ENCODE measurements at places on chromosomes 16 and 17. TPM values are rescaled to one million over a fixed set of nuclear protein-coding genes. Genes with fewer than 3 reads are reported as not detected.

The SBK1 gene
- total RNA-seq: 5.8 TPM

The GUCY2D gene
- total RNA-seq: 1.8 TPM

The WFDC1 gene
- total RNA-seq: 80.8 TPM

The CHD3 gene
- total RNA-seq: 196 TPM

The GPRC5C gene
- 66.3 TPM for total RNA-seq

The MYO15A gene
- 0.32 TPM for total RNA-seq

The PPP1R27 gene
- not detected for total RNA-seq

The SCNN1G gene
- 11.1 TPM for total RNA-seq

The NUDT16L1 gene
- total RNA-seq: 57.4 TPM

DNA sequence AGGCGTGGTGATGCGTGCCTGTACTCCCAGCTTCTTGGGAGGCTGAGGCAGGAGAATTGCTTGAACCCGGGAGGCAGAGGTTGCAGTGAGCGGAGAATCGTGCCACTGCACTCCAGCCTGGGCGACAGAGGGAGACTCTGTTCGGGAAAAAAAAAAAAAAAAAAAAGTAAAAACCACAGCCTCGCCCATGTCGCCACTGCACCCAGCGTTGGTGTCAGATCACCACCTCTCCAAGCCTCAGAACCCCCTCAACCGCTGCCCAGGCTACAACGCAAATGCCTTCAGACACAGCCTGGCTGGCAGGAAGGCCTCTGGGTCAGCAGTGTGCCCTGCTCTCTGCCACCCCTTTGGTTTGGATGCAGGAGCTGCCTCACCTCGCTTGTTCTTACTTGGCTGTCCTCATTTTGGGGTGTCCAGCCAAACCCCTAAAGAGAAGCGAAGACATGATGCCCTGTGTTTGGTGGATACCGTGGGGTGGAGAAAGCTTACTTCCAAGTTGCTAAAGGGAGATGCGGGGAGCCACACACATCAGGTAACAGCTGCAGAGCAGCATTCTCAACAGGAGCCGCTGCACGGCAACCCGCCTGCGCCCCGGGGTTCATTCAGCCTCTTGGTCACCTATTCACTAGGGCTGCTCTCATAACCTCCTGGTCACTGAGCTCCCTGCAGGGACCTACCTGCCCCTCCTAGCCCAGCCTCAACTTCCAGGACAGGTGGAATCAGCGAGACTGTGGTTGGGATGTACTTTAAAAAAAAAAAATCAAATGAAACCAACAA is 13.0 kb upstream of the CYTH1 start:
- DNase-seq: no peak
- peaks cover 7% of the 10 kb centered on the region for H3K36me3 ChIP-seq
- H3K27me3 ChIP-seq: no peaks in the 10 kb centered on the region
- H3K27ac ChIP-seq: peak overlapping the region; percentile 74
- H3K4me1 ChIP-seq: peaks cover 12% of the 10 kb centered on the region
- no peak overlapping the region for H3K4me3 ChIP-seq

DNA sequence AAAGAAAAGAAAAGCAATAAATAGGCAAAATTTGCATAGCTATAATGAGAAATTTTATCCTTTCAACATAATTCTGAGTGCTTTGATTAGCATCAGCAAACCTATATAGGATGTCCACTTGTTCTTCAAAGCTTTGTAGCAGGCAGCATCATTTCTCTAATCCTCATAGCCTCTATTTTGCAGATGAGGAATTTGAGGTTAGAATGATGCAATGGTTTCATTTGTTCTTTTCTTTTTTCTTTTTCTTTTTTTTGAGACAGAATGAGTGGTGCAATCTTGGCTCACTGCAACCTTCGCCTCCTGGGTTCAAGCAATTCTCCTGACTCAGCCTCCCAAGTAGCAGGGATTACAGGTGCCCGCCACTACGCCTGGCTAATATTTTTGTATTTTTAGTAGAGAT is 594.4 kb downstream of the TOX3 start:
- H3K27ac ChIP-seq: peak overlapping the region; percentile 23
- H3K4me3 ChIP-seq: no peak overlapping the region
- DNase-seq: no peak
- H3K27me3 ChIP-seq: no peaks in the 10 kb centered on the region
- no peaks in the 10 kb centered on the region for H3K36me3 ChIP-seq

GRCh38 chr17:67443931-67444595 is 67.0 kb downstream of the PITPNC1 start:
- peak overlapping the region; percentile 24 for H3K27ac ChIP-seq
- H3K27me3 ChIP-seq: no peaks in the 10 kb centered on the region
- no peaks in the 10 kb centered on the region for H3K4me1 ChIP-seq
- no peaks in the 10 kb centered on the region for H3K36me3 ChIP-seq
- no peak overlapping the region for H3K4me3 ChIP-seq

GRCh38 chr16:23286131-23286532 is 16.0 kb upstream of the SCNN1B start:
- H3K4me3 ChIP-seq: no peak overlapping the region
- no peak for DNase-seq

GRCh38 chr16:7270006-7270405 is 62.6 kb upstream of the RBFOX1 start:
- H3K27me3 ChIP-seq: no peaks in the 10 kb centered on the region
- DNase-seq: no peak
- no peak overlapping the region for H3K4me3 ChIP-seq
- no peak overlapping the region for H3K27ac ChIP-seq

GRCh38 chr17:78358538-78359320 is 1.1 kb downstream of the SOCS3 start:
- no peaks in the 10 kb centered on the region for H3K36me3 ChIP-seq
- H3K27ac ChIP-seq: peak overlapping the region; percentile 82

DNA sequence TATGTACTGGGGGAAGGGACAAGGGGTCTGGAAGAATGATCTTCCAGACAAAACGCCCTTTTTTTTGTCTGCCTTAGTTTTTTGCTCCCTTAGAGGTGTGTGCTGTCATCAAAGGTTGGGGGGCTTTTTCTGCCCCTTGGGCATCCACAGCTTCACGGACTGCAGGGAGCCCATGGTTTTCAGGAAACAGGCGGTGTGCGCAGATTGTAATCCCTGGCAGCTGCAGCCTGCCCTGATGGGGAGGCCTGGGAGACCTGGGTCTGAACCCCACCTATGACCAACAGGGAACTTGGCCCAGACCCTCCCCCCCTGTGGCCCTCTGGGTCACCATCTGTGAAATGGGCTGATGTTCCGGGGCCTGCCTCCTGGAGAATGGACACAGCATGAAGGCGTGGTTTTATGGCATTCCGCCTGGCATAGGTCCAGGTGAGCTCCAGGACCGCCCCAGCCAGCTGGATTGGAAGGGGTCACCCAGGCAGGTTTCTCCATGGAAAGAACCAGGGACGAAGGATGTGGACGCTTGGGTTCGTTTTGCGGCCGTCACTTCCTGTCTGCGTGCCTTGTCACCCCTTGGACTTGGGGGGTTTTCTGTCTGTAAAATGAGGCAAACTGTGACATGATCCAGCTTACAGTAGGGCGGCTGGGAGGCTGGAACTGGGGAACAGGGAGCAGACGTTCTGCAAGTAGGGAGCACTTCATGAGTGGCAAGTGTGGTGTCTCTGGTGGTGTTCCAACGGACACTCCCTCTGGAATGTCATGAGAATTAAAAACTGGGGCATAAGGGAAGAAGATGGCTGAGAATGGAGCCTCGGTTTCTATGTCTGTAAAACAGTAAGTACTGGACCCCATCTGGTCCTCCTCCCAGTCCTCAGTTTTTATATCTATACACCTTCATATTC is 1.5 kb downstream of the CPNE2 start:
- H3K27me3 ChIP-seq: no peaks in the 10 kb centered on the region
- peaks cover 6% of the 10 kb centered on the region for H3K4me1 ChIP-seq
- H3K36me3 ChIP-seq: no peaks in the 10 kb centered on the region
- no peak overlapping the region for H3K27ac ChIP-seq
- H3K4me3 ChIP-seq: peak overlapping the region; percentile 87

GRCh38 chr17:74010903-74011302 is 192.6 kb upstream of the RPL38 start:
- DNase-seq: no peak
- H3K4me1 ChIP-seq: no peaks in the 10 kb centered on the region
- no peaks in the 10 kb centered on the region for H3K36me3 ChIP-seq
- H3K27me3 ChIP-seq: peaks cover 7% of the 10 kb centered on the region
- H3K27ac ChIP-seq: no peak overlapping the region

DNA sequence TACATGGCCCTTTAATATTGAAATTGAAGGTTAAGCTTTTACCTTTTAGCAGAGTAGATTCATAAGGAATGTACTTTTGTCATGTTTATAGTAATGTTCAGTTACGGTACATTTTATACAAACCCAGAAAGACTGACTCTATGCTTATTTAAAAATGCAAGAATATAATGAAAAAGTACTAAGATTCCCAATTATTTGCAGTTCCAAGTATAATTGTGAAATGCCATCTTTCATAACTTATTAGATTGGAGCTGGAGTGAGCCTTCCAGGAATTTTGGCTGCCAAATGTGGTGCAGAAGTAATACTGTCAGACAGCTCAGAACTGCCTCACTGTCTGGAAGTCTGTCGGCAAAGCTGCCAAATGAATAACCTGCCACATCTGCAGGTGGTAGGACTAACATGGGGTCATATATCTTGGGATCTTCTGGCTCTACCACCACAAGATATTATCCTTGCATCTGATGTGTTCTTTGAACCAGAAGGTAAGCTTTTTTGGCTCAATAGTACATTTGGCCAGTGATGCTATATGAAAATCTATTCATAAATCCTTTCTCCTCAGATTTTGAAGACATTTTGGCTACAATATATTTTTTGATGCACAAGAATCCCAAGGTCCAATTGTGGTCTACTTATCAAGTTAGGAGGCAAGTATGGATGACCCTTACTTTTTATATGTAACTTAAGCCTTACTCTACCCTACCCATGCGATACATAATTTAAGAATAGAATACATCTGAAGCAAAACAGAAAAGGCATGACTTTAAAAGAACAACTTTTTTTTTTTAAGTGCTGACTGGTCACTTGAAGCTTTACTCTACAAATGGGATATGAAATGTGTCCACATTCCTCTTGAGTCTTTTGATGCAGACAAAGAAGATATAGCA is 4.2 kb downstream of the SRSF2 start:
- H3K27ac ChIP-seq: no peak overlapping the region
- no peak overlapping the region for H3K4me3 ChIP-seq
- no peaks in the 10 kb centered on the region for H3K36me3 ChIP-seq
- peaks cover 9% of the 10 kb centered on the region for H3K4me1 ChIP-seq

GRCh38 chr16:79573884-79574283 is 26.7 kb downstream of the MAF start:
- no peaks in the 10 kb centered on the region for H3K4me1 ChIP-seq
- no peaks in the 10 kb centered on the region for H3K27me3 ChIP-seq
- H3K36me3 ChIP-seq: no peaks in the 10 kb centered on the region

DNA sequence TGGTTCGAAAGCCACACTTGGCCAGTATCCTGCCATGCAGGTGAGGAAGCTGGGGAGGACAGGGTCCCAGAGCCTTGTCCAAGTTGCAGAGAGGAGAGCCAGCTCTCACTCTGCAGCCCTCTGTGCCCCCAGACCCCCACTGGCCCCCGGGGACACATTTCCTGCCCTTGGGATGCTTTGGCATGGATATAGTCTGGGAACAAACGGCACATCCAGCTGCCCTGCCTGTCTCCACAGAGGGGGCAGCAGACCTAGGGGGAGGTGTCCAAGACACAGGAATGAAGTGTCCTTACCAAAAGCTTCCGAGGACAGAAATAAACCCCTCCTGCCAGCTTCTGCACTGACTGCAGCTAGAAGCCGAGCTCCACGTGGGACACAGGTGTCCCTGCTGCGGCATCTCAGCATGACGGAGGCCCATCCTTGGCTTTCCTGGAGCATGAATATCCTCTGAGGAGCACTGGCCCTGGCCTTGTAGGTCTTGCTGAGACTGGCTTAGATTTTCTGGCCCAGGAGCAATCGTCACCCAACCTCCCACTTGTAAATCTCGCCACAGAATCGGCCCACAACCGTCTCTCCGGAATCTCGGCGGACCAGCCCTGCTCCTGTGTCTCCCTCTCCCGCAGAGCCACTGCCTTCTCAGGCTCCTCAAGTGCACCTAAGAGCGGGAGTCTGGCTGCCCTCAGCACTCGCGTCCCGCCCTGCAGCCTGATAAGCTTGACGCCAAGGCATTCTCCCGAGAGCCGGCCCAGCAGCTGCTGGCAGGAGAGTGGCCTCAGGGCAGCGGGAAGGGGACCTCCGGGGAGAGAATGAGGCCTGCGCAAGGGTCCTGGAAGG is 1.1 kb upstream of the CAPN15 start:
- no peaks in the 10 kb centered on the region for H3K36me3 ChIP-seq
- no peak for DNase-seq
- H3K4me1 ChIP-seq: peaks cover 22% of the 10 kb centered on the region
- H3K4me3 ChIP-seq: peak overlapping the region; percentile 66
- H3K27ac ChIP-seq: peak overlapping the region; percentile 96
- no peaks in the 10 kb centered on the region for H3K27me3 ChIP-seq

- no peak for DNase-seq
- no peaks in the 10 kb centered on the region for H3K36me3 ChIP-seq
- H3K27ac ChIP-seq: no peak overlapping the region
Measured at GRCh38 chr16:52584354-52585320, 37.7 kb upstream of the TOX3 start.

DNA sequence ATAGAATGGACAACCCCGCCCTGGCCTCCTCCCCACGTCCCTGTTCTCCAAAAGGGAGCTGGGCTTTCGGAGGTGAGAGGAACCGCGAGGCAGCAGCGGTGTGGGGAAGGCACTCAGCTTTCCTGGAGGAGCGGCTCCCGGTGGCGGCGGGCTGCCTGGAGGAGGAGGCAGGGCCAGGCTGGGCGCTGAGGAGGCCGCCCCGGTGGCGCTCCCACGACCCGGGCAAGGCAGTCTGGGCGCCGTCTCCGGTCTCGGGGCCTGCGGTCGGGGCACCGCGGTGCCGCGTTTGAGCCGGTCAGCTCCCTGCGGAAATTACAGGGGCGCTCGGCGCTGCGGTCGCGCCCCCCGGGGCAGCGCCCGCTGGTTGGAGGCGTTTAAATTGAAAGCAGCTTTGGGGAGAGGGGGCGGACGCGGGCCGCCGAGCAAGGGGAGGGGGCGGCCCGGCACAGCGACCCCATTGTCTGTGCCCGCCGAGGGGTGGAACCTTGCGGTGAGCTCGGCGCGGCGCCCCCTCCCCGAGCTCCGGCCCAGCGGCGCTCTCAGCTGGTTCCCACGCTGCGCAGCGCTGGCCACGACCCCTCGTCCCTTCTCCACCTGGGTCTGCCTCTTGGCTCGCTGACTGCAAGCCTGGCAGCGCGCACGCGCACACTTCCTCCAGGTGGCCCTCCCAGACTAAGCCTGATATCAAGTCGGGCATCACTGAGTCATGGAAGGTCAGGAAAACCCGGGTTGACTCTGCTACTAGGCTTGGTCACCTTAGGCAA is 58.7 kb upstream of the DLX4 start:
- H3K36me3 ChIP-seq: no peaks in the 10 kb centered on the region
- H3K4me1 ChIP-seq: no peaks in the 10 kb centered on the region
- DNase-seq: no peak
- H3K27ac ChIP-seq: no peak overlapping the region

DNA sequence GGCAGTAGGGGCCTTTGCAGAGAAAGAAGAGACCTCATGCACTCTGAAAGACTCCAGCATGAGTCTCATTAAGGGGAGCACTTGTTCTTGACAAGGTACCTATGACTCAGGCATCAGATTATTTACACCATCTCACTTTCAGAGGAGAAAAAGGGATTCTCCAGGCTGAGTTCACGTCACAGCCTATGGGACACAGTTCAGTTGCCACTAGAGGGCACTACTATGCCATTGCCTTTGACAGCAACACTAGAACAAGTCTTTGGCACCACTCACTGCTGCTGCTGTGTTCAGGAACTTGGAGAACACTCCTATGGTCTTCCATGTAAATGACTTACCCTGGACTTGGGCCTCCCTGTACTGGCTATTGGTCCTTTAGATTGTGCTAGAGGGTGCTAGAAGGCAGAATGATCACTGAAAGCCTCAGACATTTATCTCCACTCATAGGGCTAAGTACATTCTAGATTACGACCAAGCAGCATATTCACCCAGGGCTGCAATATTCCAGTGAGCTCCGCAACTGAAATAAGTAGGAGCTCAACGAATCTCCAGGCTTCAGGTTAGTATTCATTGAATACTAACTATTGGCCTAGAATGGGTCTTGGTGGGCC is 225.1 kb upstream of the CA10 start:
- H3K4me3 ChIP-seq: no peak overlapping the region
- no peak overlapping the region for H3K27ac ChIP-seq
- H3K4me1 ChIP-seq: no peaks in the 10 kb centered on the region

All from prostate gland (tissue), 2 donors.